ENCODE measurements at places on chromosomes 5 and 9. TPM values are rescaled to one million over a fixed set of nuclear protein-coding genes. Genes with fewer than 3 reads are reported as not detected.
A peak's percentile ranks its signal among the peaks of the same experiment; 100 is the strongest.

Gene HSPA9
- 368 TPM for total RNA-seq

Gene OTP
- total RNA-seq: not detected

- peak overlapping the region; percentile 62 for H3K27ac ChIP-seq
- no peak overlapping the region for H3K4me3 ChIP-seq
- no peaks in the 10 kb centered on the region for H3K36me3 ChIP-seq
- peak; percentile 39 for DNase-seq
- no peaks in the 10 kb centered on the region for H3K27me3 ChIP-seq
Observed at GRCh38 chr5:33817301-33817700, 74.5 kb downstream of the ADAMTS12 start.

- no peak for DNase-seq
- no peaks in the 10 kb centered on the region for H3K4me1 ChIP-seq
- no peak overlapping the region for H3K27ac ChIP-seq
- no peaks in the 10 kb centered on the region for H3K27me3 ChIP-seq
- H3K4me3 ChIP-seq: no peak overlapping the region
Observed at GRCh38 chr5:231661-232060, 13.5 kb downstream of the SDHA start.

- no peak overlapping the region for H3K27ac ChIP-seq
- H3K36me3 ChIP-seq: no peaks in the 10 kb centered on the region
- no peaks in the 10 kb centered on the region for H3K4me1 ChIP-seq
- no peak for DNase-seq
- no peaks in the 10 kb centered on the region for H3K27me3 ChIP-seq
- H3K4me3 ChIP-seq: no peak overlapping the region
Observed at GRCh38 chr5:108461628-108462367, 79.9 kb upstream of the FBXL17 start.

Gene ALDOB
- not detected for total RNA-seq

DNA sequence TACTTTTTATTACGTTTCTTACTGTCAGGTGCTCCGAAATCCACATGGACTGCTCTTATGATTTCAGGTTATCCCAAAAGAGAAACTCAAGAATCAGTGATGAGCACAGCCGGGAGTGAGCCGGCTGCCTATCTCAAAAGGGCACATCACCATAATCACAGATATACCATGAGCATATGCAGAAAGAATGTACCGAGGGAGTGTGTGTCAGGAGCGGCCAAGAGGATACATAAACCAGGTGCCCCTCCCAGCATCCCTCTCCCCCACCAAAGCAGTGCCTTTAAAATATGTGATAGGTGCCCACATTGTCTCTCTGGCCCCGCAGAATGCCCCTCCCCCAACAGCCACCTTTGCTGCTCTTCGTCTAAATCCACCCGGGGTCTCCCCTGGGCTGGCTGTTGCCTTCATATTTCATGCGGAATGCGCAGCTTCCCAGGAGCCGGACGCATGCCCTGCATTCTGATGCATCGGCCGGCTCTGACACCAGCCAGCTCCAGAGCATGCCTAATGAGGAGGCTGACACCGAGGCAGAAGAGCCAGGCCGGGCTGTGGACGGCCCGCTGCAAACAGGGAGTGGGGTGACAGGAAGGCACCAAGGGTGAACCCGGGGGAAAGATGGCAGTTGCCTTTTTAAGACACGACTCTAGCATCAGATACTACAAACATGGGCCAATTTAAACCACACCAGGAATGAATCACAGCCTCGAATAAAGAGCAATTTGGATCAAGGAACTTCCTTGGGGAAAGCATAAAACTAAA lies 652.3 kb downstream of the BNC2 start:
- H3K27ac ChIP-seq: no peak overlapping the region
- H3K4me1 ChIP-seq: no peaks in the 10 kb centered on the region
- H3K36me3 ChIP-seq: no peaks in the 10 kb centered on the region
- DNase-seq: no peak

DNA sequence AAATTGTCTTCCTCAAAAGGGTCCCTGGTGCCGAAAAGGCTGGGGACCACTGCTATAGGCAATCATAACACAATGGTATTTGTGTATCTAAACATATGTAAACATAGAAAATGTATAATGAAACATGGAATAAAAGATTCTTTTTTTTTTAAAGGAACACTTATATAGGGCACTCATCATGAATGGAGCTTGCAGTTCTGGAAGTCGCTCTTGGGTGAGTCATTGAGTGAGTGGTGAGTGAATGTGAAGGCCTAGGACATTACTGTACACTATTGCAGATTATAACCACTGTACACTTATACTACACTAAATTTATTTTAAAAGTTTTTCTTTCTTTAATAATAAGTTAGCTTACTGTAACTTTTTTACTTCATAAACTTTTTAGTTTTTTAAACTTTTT lies 176.4 kb downstream of the ARRDC3 start:
- no peak for DNase-seq
- no peaks in the 10 kb centered on the region for H3K36me3 ChIP-seq
- H3K27ac ChIP-seq: no peak overlapping the region
- H3K27me3 ChIP-seq: no peaks in the 10 kb centered on the region

- H3K27ac ChIP-seq: no peak overlapping the region
- H3K4me3 ChIP-seq: no peak overlapping the region
- H3K4me1 ChIP-seq: peaks cover 3% of the 10 kb centered on the region
- DNase-seq: no peak
- H3K27me3 ChIP-seq: peaks cover 16% of the 10 kb centered on the region
Observed at GRCh38 chr5:135443161-135443960, 3.8 kb downstream of the DCANP1 start.

GRCh38 chr5:175410926-175411325 lies 33.1 kb downstream of the DRD1 start:
- H3K4me1 ChIP-seq: peaks cover 51% of the 10 kb centered on the region
- no peaks in the 10 kb centered on the region for H3K36me3 ChIP-seq
- no peaks in the 10 kb centered on the region for H3K27me3 ChIP-seq
- no peak for DNase-seq
- H3K4me3 ChIP-seq: no peak overlapping the region

Gene PLGRKT
- total RNA-seq: 7.9 TPM

DNA sequence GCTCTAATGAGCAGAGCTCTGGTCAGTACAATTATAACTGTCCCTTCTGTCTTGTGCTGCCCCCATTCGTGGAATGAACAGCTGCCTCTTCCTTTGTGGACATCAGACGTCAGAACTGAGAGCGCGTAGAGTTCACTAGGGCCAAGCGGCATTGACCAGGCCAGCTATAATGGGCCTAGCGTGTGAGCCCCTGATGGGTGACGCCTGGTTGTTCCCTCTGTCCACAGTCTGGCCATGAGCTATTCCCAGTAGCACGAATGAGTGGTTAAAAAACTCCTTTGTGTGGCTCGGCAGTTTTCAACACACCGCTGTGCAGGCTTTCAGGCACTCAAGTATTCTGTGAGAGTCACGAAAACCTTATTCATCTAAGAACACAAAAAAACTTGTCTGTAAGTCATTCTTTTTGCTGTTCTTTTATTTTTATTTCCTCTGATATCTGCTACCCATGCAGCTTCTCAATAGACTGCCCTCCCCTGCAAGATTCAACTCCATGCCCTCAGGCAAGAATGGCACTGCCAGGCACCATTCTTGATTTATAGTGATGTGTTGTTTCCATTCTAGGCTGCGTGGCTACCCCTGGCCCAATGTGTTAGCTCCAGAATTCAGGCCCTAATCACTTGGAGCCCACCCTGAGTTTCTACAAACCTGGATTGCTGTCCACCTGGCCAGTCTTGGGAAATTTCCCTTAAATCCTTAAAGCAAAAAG lies 52.5 kb downstream of the ANKDD1B start:
- no peak overlapping the region for H3K27ac ChIP-seq
- no peak overlapping the region for H3K4me3 ChIP-seq
- DNase-seq: no peak
- H3K36me3 ChIP-seq: no peaks in the 10 kb centered on the region
- peaks cover 4% of the 10 kb centered on the region for H3K4me1 ChIP-seq

GRCh38 chr5:14110680-14111079 lies 32.5 kb upstream of the TRIO start:
- no peaks in the 10 kb centered on the region for H3K36me3 ChIP-seq
- H3K4me1 ChIP-seq: peaks cover 6% of the 10 kb centered on the region
- DNase-seq: no peak
- no peak overlapping the region for H3K4me3 ChIP-seq
- no peak overlapping the region for H3K27ac ChIP-seq

GRCh38 chr5:163874431-163874830 lies 369.0 kb downstream of the MAT2B start:
- H3K36me3 ChIP-seq: no peaks in the 10 kb centered on the region
- no peak overlapping the region for H3K4me3 ChIP-seq
- no peak overlapping the region for H3K27ac ChIP-seq
- DNase-seq: no peak
- H3K4me1 ChIP-seq: no peaks in the 10 kb centered on the region
- no peaks in the 10 kb centered on the region for H3K27me3 ChIP-seq

Gene FAM153A
- total RNA-seq: 0.41 TPM

GRCh38 chr9:7536310-7536939 lies 263.2 kb downstream of the DMAC1 start:
- H3K4me3 ChIP-seq: no peak overlapping the region
- no peaks in the 10 kb centered on the region for H3K4me1 ChIP-seq
- no peaks in the 10 kb centered on the region for H3K36me3 ChIP-seq
- peak; percentile 44 for DNase-seq
- no peaks in the 10 kb centered on the region for H3K27me3 ChIP-seq

Gene LAMC3
- total RNA-seq: not detected

Gene QRFP
- not detected for total RNA-seq

DNA sequence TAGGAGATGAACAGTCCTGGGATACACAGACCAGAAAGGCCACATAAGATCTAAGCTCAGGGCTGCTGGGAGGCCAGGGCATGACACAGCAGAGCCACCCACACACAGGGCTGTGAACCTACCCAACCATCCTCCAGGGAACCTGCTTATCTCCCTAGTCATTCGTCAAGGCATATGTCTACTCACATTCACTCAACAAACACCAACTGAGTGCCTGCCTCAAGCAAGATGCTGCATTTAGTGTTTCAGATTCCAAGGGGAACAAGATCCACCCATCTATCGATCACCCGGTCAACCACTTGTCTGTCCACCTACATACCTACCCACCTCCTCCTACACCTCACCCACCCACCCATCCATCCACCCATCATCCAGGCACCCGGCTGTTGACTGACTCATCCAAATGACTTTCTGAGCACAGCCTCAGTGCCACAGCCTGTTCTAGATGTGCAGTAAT lies 1.9 kb downstream of the DPM2 start:
- H3K27me3 ChIP-seq: no peaks in the 10 kb centered on the region
- DNase-seq: no peak
- H3K4me1 ChIP-seq: peaks cover 15% of the 10 kb centered on the region
- H3K4me3 ChIP-seq: no peak overlapping the region
- no peak overlapping the region for H3K27ac ChIP-seq
- no peaks in the 10 kb centered on the region for H3K36me3 ChIP-seq

DNA sequence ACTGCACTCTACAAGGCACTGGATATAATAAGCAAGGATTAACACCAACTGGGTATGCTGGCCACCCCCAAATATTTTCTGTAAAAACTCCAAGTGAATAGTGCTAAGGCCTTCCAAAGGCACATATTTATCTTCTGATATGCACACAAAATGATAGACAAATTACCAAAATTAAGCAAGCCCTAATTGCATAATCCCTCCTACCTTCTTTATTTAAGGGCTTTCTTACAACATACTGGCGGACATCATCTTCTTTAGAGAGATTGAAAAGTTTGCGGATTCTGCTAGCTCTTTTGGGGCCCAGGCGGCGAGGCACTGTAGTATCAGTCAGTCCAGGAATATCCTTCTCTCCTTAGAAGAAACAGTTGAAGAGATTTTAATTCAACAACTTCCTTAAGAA lies 1.9 kb downstream of the RPS6 start:
- H3K4me1 ChIP-seq: no peaks in the 10 kb centered on the region
- no peak for DNase-seq
- H3K27me3 ChIP-seq: no peaks in the 10 kb centered on the region
- peak overlapping the region; percentile 77 for H3K4me3 ChIP-seq

Gene STPG3
- not detected for total RNA-seq

DNA sequence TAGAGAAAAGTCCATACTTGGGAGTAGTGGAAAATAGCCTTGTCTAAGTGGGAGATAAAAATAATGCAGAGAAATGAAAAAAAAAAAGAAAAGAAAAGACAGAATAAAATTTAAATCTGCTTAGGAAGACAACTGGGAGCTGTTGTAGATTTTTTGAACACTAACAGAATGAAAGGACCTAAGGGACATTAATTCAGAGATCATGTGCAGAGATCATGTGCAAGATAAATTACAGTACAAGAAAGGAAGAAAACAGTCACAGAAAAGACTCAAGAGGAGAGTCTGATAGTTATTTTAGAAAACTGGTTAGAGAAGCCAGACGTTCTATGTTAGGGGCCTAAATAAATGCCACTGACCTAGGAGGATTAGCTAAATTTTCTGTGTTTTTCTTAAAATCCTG lies 1226.8 kb upstream of the NUDT12 start:
- DNase-seq: no peak
- H3K27ac ChIP-seq: no peak overlapping the region
- H3K27me3 ChIP-seq: no peaks in the 10 kb centered on the region
- H3K4me3 ChIP-seq: no peak overlapping the region

DNA sequence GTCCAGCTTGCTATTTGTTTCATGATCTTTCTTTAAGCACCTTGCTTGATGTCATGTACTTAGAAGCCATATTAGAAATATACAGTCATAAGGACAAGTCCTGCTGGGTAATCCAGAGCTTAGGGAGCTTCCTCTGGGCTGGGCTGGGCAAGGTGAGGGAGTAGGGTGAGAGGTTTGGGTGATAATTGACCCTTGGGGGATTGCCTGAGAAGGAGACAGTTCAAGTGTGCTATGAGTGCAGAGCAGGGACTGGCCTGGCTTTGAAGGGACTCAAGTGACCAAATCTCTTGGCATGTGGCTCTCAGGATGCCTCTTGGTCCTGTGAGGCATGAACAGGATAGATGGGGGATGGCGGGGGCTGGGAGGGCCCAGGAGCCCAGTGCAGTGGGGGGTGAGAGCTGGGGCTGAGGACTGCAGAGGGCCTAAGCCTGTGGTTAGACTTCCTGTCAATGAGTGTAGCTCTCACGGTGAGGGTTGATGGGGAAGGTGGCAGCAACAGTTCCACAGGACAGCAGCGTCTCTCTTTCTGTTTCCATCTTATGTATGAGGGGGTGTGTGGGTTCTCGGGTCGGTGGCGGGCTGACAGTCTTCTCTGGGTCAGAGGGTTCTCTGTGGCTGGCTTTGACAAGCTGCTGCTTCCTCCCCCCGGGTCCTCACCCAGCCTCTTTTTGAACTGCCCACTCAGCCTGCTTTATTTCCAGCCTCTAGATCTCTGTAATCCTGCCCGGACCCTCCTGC lies 53.5 kb downstream of the RGS3 start:
- DNase-seq: peak; percentile 54
- no peak overlapping the region for H3K4me3 ChIP-seq
- no peaks in the 10 kb centered on the region for H3K36me3 ChIP-seq
- no peaks in the 10 kb centered on the region for H3K27me3 ChIP-seq

DNA sequence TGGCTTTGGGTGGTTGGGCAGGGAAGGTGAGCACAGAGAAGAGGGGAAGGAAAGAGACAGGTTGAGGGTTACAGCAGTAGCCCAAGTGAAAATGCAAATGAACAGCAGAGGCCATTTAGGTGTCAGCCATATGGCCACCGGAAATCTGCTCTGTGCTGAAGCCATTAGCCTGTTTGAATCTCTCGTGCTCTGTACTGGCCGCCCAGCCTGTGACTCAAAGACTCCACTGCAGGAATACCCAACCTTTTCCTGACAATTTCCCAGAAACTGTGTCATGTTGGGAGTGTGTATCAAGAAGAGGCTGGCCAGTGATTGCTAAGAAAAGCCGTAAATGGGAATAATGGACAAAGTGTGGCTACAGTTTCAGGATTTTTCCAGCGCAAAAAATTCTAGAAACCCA lies 35.9 kb upstream of the RAI14 start:
- H3K27me3 ChIP-seq: no peaks in the 10 kb centered on the region
- no peaks in the 10 kb centered on the region for H3K4me1 ChIP-seq
- no peak for DNase-seq
- no peak overlapping the region for H3K4me3 ChIP-seq

Gene PCDHGA3
- total RNA-seq: 0.56 TPM

Gene SLC27A6
- total RNA-seq: 0.04 TPM

Gene SCGB3A2
- total RNA-seq: not detected
